HTR-8/SVneo (cell line): ENCODE measurements at places on chromosomes 12 and 14.

GRCh38 chr12:88866881-88867280 lies 286.6 kb upstream of the KITLG start:
- DNase-seq: no peak

DNA sequence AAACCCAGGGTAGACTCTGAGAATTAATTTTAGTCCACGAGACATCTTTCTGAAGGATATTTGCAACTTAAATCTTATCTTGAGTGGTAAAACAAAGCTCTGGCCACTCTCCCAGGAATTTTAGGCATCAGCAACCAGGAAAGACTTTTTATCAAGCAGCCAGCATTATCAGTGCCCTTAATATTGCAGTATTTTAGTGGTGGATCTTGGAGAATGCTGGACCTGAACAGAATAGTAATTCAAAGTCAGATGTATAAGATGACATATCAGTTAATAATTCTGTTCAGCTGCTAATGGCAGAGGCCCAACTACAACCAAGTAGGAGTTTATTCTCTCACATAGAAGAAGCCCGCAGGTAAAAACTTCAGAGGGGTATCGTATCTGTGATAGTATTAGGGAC lies 59.0 kb upstream of the CRY1 start:
- no peak for DNase-seq

DNA sequence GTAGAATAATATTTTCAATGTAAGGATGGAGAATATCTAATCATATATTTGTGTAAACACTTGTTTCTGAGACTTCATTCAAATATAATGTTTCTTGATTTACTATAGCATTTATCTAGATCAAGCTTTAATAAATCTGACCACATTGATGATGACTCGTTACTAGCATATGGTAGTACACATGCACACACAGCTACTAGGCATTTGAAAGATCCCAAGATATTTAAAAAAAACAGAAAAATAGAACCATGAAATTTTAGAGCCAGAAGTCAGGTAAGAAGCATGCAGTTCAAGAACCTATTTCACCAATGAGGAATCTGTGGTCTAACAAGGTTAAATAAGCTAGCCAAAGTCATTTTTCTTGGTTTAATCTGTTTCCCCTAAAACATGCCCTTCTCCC lies 32.0 kb downstream of the DCP1B start:
- DNase-seq: peak; percentile 10

DNA sequence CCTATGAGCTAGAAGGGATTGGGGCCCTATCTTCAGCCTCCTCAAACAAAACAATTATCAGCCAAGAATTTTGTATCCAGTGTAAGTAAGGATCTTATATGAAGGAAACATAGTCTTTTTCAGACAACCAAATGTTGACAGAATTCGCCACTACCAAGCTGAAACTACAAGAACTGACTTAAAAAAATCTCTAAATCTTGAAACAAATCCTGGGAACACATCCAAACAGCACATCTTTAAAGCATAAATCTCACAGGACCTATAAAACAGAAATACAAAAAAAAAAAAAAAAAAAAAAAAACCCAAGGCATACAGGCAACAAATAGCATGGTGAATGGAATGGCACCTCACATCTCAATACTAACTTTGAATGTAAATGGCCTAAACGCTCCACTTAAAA lies 41.3 kb upstream of the LMNTD1 start:
- no peak for DNase-seq

DNA sequence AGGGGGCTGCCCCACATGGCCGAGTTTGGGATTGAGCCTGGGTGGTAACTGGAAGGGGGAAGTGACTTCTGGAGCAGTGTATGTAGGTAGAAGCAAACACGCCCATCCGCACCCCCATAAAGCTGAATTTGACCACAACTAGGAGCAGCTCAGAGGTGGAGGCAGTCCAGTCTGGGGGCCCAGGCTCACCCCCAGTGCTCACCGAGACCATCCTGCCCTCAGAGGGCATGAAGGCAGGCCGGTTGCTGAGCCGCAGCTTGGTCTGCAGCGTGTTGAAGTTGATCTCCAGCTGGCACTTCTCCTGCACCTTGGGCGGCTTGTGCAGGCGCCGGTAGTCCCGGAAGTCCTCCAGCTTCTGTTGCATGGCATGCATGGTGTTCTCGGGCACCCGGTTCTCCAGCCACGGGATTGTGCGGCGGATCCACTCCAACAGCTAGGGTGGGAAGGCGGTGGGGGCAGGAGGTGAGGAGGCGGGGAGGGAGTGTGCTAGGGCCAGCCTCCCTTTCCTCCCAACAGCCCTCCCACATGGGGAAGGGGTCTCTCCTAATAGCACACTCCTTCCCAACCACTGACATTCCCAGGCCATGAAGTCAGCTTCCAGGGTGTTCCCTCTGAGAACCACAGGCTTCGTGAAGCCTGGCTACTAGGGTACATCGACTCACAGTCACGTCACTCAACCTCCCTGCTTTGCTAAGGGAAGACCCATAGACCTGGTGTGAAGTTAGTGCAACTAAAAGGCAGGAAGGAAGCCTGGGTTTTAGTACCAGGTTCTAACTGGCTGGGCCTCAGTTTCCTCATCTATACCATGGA lies 87.0 kb downstream of the ACTN1 start:
- no peak for DNase-seq

DNA sequence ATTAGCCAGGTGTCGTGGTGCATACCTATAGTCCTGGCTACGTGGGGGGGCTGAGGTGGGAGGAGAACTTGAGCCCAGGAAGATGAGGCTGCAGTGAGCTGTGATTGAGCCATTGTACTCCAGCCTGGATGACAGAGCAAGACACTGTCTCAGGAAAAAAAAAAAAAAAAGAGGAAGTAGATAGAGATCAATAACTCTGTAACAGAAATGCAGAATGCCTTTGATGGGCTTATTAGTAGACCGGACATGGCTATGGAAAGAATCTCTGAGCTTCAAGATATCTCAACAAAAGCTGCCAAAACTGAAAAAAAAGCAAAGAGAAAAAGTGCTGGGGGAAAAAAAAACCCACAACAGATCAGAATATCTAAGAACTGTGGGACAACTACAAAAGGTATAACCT lies 37.5 kb downstream of the GPR68 start:
- no peak for DNase-seq

GRCh38 chr12:56863789-56864188 lies 70.4 kb downstream of the SDR9C7 start:
- DNase-seq: no peak

- no peak for DNase-seq
These were observed 29.8 kb downstream of the KCNA1 start for GRCh38 chr12:4939418-4940023.

DNA sequence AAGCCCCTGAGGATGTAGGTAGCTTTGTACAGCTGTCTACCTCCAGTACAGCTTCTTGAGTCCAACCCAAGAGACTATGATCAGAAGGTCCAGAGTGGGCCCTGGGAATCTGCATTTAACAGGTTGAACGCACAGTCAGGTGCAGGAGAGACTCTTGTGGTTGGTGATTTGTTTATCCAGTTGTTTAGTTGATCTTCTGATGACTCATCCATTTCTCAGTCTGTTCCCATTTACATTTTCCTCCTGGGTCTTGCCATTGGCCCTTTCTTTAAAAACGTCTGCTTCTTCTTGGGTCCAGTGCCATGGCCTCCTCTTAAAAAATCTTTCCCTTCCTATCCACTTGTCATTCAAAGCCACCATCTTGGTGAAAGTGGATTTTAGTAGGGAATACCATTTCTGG lies 734.2 kb downstream of the MED13L start:
- no peak for DNase-seq

DNA sequence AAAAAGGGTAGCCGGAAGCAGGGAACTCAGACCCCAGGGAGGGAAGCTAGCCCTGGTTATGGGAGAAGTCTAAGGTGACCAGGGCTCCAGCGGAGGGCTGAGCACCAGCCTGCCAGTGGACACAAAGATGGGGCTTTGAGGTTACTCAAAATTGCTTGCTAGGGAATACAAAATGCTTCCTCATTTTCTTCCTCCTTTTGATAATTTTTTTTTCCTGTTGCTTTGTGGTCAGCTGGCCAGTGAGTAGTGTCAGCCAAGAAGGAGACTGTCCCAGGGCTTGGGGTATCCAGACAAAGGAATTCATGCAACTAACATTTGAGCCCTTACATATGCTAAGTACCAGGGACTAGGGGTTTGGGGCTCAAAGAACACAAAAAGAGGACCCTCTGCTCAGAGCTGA lies 206.2 kb downstream of the PPM1H start:
- DNase-seq: no peak
